ELF-1 (cell line): ENCODE measurements at places on chromosomes 1 and 21.

DNA sequence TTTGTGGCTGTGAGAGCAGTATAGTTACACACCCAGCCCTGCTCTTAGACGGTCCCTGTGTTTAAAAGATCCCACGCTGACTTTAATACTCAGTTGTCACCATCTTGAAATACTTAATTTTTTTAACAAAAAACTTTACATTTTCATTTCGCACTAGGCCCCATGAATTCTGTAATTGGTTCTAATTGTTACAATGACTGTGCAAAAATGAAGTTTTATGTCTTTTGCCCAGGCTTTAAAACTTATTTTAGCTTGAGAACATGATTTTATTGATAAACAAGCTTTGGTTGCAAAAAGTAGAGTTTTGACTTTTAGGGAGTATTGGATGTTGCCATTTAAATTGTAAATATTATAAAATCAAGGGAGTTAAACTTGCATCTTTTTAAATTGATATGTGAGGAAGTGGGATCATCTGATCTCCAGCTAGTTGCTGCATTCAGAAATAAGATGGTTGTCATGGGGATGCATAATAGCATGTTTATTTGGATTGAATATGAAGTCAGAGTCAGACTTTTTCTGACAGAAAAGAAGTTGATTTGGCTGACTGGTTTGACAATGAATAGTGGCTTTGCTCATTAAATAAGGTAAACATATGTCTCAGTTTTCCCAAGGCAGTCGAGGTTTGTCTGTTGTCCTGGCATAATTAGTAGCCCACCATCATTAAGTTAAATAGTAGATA is 23.0 kb upstream of the CRP start:
- no peak for DNase-seq

- DNase-seq, result no peak
These were observed 23.5 kb downstream of the RNF223 start for GRCh38 chr1:1050577-1051052.

GRCh38 chr1:202131956-202132821 is 9.5 kb downstream of the GPR37L1 start:
- DNase-seq, result peak; percentile 43

DNA sequence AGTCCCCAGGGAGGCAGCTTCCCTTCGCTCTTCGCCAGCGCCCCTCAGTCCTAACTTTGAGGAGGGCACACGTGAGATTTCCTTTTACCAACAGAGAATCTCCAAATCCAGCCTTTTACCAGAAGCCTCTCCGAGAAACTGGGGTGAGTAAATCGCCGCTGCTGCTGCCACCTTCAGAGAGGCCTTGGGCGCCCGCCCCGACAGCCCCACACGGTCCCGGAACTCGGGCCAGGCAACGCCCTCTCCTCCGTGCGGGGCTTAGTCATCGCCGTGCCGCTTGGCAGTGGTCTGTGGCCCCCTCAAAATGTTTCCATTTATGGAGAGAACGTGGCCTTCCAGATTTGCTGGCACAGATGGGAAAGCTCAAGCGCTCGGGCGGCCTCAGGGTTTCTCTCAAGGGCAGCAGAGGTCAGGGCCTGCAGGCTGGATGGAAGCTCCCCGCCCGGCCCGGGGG is 41.4 kb upstream of the COL6A2 start:
- DNase-seq, result no peak

- DNase-seq, result no peak
These were observed 6.9 kb upstream of the PRSS38 start for GRCh38 chr1:227808566-227808965.

DNA sequence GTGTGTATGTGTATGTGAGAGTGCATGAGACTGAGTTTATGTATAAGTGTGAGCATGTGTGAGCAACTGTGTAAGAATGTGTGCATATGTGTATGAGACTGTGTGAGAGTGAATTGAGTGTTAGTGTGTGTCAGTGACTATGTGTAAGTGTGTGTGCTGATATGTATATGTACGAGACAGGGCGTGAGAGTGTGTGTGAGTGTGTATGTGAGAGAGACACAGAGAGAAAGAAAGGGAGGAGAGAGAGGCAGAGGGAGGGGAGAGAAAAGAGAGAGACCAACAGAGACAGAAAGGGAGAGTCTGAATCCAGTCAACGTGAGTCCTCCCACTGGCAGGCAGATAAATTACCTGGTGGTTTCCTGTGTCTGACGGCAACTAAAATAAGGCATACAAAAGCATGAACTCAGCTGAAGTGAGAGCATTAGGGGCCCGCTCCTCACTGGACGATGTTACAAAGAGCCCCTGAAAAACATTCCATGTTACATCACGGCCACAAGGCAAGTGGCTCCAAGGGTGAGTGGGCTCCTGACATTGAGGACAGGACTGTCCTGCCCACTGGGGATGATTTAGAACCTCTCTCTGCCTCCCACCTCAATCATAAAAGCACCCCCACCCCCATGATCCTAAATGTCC is 66.6 kb upstream of the TIAM1 start:
- no peak for DNase-seq

DNA sequence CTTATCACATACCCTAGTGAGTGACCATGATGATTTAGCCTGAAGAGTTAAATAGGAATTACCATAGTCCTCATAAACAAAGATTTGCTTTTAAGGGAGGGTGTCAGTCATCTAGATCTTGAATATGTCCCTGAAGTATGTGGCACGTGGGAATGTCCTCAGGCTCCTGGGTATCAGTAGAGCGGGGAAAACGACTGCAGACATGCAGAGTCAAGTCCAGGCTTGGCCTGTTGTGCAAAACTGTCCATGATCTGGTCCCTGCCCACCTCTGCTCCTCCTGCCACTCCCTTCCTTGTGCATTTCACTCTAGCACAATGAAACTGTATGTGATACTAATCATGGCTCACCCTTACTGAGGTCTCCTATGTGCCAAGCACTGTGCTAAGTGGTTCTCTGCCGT is 12.9 kb downstream of the MOV10 start:
- DNase-seq, result no peak

GRCh38 chr1:9473032-9473807 is 66.0 kb upstream of the SLC25A33 start:
- DNase-seq, result peak; percentile 87

DNA sequence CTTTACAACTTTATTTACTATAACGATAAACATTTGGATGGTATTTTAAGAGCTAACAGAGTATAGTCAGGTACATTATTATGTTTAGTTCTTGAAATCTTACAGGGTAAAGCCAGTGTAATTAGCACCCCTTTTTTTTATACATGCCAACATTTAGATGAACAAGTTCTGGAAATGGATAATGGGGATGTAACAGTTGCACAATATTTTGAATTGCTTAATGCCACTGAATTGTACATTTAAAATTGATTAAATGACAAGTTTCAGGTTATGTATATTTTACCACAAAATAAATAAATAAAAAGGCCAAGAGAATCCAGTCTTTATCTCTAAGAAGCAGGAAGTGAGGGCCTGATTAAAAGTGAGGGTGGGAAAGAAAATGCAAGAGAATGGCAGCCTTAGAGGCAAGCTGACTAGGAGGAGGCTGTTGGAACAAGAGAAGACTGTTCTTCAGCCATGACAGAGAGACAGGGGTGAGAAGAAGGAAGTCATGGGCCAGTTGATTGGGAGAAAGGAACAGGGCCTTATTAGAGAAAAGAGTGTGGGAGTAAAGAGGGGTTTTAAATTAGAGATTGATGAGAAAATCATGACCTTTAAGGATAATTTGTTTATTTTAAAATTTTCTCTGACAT is 49.9 kb upstream of the TNFSF18 start:
- DNase-seq, result no peak

- no peak for DNase-seq
These were observed 5.9 kb downstream of the PDC start for GRCh38 chr1:186454981-186455380.

GRCh38 chr1:6141592-6141991 is 38.5 kb downstream of the CHD5 start:
- peak; percentile 55 for DNase-seq

DNA sequence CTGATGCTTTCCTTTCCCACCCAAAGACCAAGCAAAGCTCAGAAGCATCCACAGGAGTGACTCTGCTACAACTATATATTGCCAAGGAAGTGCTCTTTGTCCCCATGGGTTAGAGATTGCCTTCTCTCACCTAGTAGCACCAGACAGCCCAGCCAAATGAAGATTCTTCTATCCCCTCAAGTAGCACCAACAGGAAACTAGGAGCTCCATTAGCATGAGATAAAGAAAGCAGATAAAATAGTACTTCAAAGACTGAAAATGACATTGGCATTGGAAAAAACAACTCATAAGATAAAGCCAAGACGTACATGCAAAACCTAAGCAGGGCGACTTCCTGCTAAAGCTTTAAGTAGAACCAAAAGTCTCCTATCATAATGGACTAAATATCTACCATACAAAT is 871.5 kb downstream of the AMY1C start:
- DNase-seq, result no peak

GRCh38 chr1:11722538-11722937 is 13.4 kb upstream of the AGTRAP start:
- DNase-seq, result no peak

- no peak for DNase-seq
These were observed 104.2 kb upstream of the GADD45A start for GRCh38 chr1:67580691-67581403.

GRCh38 chr1:24100945-24101737 is 10.8 kb downstream of the MYOM3 start:
- no peak for DNase-seq

- DNase-seq, result peak; percentile 46
These were observed 434 bp downstream of the EVA1B start for GRCh38 chr1:36322786-36323635.

GRCh38 chr1:88979749-88980116 is 12.7 kb downstream of the KYAT3 start:
- DNase-seq, result no peak

DNA sequence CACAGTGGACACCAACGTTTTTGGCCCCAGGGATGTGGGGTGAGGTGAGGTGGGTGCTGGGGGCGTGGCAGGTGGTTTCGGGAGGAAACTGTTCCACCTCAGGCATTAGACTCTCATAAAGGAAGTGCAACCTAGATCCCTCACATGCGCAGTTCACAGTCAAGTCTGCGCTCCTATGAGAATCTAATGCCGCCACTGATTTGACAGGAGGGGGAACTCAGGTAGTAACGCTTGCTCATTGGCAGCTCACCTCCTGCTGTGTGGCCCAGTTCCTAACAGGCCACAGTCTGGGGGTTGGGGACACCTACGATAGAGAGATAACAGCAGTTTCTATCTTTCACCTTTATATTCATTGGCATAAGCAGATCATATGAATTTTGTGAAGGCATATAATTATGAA is 347.1 kb downstream of the VAV3 start:
- no peak for DNase-seq

DNA sequence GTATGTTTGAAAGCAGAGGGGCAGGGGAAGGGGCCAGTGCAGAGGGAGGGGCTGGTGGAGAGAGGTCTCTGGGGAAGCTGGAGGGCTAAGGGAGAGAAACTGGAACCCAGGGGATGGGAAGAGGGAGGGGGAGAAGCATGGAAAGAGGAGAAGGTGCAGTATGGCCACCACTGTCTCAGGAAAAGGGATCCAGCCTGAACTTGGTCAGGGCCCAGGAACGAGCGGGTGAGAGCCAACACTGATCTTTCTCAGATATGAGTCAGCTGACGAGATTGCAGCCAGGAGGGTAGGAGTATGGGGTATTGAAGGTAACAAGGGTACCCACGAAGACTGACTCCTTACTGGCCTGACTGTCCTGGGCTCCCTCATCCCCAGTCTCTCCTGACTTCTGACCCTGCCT is 18.0 kb downstream of the TIE1 start:
- no peak for DNase-seq

DNA sequence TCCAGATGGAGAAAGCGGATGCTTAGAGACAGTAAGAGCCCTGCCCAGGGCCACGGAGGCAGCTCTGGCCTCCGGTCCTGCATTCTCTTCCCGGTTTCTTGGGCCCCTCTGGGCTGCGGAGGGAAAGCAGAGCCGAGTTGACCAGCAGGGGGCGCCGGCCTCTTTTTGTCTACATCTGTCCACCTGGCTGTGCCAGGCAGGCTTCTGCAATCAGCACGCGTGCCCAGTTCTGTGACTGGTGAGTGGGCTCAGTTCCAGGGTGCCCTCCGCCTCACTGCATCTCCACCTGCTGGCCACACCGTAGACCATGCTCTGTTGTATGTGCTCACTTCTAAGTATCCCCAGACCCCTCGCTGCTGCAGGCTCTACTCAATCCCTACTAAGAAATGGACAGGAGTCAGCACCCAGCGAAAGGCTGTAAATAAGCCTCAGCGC is 6.7 kb upstream of the HUNK start:
- peak; percentile 95 for DNase-seq

- DNase-seq, result no peak
These were observed 29.6 kb downstream of the CXADR start for GRCh38 chr21:17542371-17543011.

DNA sequence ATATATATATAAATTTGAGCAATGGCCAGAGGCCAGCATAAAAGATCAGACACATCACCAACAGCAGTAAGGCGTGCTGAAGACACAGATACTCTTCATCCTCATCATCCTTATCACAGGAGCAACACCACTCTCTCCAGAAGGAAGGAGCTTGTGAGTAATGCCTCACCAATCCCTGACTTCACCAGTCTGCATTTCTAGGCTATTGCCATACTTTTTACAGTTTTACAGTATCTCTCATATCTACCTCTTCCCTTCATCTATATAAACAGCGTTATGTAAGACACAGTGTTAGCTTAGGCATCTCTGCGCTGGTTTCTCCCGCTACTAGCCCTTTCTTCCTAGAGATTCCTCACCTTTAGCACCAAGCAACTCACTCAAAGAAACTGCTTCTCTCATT is 2.4 kb upstream of the ABL2 start:
- no peak for DNase-seq

DNA sequence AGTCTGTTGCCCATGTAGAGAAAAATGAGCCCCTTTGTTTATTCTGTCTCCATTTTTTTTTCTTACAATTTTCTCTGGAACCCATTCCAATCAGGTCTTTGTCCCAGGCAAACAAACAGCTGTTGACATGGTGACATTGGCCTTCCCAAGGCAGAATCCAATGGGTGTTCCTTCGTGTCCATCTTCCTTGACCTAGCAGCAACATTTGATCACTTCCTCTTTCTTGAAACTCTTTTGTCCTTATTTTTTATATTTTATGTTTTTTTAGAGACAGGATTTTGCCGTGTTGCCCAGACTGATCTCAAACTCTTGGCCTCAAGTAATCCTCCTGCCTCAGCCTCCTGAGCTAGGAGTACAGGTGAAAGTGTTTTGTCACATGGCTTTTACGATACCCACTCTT is 65.4 kb upstream of the CACNA1E start:
- DNase-seq, result no peak

DNA sequence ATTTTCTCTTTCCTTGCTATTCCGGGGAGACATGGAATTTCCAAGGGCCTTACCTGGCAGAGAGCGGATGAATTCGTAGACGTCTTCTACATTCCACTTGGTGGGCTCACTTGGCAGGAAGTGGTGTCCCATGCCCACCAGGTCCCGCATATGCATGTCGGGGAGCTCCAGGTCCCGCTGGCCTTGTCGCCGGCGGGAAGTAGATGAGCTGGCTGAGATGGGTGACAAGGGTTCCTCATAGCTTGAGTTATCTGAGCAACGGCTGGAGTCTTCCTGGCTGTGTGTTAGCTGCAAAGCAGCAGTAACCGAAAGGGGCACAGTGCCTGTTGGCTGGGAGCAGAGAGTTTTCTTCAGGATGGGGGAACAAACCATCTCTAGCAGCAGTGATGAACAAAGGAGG is 7.9 kb upstream of the A3GALT2 start:
- no peak for DNase-seq
